ENCODE measurements at places on chromosomes 3 and 15.

GRCh38 chr15:63107895-63108546 is 13.6 kb upstream of the LACTB start:
- DNase-seq, result no peak

GRCh38 chr15:100731267-100732152 is 129.1 kb downstream of the ASB7 start:
- no peak for DNase-seq

DNA sequence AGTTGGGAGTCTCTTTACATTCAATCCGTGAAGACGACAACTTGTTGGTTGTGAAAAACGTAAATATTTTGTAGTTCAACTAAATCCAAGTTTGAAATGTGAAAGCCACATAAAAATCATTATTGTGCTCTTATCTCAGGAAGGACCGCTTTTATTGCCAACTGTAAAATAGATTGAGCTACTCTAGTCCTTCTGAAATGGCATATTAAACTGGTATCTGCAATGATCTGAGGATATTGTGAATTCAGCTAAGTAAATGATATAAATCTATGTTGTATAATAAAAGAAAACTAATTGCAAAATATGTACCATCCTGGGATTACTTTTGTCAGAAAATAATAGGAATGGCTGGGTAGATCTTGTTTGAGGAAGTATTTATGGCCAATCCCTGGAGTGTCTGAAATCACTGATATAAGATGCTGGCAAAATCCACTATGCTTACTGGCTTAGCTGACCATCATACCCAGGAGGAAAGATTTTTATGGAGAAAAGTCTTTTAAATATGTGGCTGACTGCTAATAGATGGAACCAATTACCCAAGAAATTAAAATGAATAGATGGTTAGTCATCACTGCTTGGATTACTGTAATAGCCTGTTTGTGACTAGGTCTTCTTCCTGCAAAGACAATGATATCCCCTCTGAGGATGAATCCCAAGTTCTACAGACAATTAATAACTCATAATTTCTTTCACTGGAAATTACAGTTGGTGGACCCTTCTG is 191.8 kb downstream of the SEMA6D start:
- no peak for DNase-seq

DNA sequence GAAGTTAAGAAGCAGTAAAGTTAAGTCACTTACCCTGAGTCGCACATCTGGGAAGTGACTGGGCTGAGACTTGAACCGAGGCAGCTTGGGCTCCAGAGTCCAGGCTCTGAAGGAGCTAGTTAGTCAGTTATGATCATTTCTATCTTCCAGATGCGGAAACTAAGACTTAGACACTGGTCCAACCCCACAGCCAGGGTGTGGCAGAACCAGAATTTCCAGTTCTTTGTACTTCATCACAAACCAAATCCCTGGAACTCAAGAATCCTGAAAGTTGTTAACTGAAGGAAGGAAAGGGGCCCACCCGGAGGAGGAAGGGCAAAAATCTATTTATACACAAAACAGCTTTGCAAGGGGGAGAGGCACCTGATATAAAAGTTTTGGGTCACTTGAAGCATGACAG is 389.9 kb downstream of the SHQ1 start:
- DNase-seq, result no peak

DNA sequence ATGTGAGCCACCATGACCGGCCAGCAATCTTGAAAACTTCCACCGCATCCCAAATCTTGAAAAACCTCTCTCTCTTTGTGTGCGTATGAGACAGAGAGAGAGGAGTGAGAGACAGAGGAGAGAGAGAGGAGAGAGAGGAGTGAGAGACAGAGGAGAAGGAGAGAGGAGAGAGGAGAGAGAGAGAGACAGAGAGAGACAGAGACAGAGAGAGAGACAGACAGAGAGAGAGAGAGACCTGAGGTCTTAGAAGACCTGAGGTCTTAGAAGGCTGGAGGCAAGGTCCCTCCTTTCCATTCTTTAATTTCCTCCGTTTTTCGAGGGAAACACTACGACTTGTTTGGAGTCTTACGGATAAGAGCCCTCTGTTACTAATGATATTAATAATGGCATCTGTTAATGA is 39.5 kb downstream of the TMEM40 start:
- DNase-seq, result no peak

DNA sequence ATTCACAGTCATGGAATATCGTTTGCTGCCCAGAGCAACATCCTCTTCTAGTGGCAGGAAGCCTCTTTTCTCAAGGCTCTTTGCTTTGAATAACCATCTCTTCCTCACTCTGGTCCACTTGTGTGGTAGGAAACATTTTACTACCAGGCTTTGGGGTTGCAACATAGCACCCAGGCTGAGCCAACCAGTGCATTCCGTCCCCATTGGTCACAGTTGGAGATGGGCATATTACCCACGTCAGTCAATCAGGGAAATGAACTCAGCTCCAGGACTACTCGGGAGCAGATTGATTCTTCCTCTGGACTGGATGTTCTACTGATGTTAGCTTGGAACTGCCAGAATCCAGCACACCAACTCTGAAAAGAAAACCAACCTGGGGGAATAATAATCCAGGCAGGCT is 4.2 kb upstream of the PEX5L start:
- DNase-seq, result no peak

DNA sequence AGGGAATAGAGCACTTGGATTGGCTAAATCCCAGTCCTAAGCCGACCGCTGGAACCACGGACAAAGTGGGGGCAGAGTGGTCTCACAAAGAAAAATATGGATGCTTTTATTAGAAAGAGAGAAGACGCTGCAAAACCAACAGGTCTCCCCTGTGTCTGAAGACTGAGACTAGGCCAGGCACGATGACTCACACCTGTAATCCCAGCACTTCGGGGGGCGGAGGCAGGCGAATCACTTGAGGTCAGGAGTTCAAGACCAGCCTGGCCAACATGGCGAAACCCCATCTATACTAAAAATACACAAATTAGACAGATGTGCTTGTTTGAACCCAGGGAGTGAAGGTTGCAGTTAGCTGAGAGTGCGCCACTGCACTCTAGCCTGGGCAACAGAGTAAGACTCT is 61.8 kb downstream of the ZDHHC19 start:
- no peak for DNase-seq

- peak; percentile 47 for DNase-seq
Measured at GRCh38 chr3:9064850-9065249, 101.6 kb upstream of the RAD18 start.

GRCh38 chr15:72358650-72359171 is 17.1 kb downstream of the HEXA start:
- no peak for DNase-seq

DNA sequence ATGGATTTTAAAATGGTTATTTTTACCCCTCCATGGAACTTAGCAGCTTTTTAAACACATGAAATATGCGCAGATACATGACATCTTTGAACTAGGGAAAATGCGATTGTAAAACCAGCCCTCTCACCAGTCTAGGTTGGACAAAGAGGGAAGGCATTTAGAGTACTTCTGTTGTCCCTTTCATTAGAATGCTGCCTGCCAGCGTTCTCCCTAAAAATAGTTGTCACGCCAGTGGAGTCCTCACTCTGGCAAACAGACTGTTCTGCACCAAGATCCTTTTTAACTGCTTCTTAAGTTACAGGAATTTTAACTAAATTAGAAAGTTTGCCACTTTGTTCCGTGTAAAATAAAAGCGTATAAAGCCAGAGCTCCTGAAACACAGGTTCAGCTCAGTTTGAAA is 295.3 kb downstream of the VPS13C start:
- no peak for DNase-seq

DNA sequence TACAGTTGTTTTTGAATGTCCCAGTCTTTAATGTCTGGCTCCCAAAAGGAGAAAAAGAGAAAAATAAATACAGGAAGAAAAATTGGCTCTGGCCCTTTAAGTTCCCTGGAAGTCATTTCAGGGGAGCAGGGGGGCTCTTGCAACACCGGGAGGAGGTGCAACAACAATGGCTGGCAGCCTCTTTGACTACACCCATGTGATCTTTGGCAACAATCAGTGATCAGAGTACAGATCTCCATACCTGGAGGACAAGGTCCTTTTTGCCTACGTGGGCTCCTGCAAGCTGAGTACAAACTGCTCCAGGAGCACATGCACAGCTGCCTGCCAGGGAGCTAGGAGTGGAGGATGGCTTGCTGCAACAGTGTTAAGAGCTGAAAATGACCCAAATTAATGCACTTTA is 63.9 kb downstream of the GLCE start:
- no peak for DNase-seq

- no peak for DNase-seq
Measured at GRCh38 chr15:34336991-34337556, 507 bp downstream of the SLC12A6 start.

DNA sequence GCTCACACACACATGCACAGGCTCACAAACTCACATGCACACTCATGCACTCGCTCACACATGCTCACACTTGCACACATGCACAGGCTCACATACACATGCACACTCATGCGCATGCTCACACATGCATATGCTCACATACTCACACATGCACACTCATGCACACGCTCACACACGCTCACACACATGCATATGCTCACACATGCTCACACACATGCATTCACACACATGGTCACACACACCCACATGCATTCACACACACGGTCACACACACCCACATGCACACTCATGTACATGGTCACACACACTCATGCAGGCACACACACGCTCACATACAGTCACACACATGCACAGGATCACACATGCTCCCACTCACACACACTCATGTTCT is 132.8 kb upstream of the SMAD3 start:
- no peak for DNase-seq

- peak; percentile 47 for DNase-seq
Measured at GRCh38 chr3:23944861-23945662, at the start of gene NR1D2. NR1D2 (plus strand) TSS chr3:23945286; CDS start chr3:23945579, 293 bp downstream.

GRCh38 chr3:8954938-8955763 is 8.1 kb downstream of the RAD18 start:
- no peak for DNase-seq

All from spinal cord (tissue), 10 donors.